ENCODE measurements at places on chromosomes 7 and 10.
A peak's percentile ranks its signal among the peaks of the same experiment; 100 is the strongest.

DNA sequence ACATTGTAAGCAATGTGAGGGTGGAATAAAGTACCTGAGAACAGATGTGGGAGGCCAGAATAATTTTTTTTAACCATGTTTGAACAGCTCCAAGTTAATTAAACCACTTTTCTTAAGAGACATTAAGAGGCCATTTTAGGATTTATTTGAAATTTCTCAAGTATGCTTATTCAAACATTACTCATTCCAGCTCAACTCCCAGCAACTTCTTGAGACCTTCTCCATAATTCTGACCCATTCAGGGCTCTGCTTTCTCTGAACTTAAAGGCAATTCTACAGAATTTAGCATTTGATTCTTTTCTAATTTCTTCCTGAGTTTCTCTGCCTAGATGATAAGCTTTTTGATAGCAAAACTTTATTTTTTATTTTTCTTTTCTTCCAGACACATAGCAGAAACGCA, 314.5 kb downstream of the CAMK1D start:
- DNase-seq, result no peak

DNA sequence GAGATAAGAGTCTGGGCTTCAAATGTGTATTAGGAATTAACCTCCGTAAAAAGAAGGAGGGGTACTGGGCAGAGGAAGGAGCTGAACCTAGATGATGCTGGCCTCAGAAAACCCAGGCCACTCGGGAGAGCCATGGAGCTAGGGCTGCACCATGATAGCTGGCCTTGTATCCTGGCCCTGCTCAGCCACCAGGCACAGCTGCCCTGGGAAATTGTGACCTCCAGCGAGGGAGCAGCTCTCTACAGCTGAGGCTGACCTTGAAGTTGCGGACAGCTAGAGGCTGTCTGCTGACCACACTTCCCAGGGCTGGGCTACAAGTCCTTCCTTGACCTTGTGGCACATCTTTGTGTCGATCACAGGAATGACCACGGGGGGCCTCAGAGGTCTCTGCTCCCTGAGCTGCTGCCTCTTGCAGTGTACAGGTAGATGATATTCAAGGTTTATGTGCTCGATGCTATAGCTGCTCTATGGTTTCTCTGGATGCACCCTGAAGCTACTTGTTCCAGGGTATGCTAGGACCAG, 38.3 kb upstream of the SLC35B4 start:
- no peak for DNase-seq

DNA sequence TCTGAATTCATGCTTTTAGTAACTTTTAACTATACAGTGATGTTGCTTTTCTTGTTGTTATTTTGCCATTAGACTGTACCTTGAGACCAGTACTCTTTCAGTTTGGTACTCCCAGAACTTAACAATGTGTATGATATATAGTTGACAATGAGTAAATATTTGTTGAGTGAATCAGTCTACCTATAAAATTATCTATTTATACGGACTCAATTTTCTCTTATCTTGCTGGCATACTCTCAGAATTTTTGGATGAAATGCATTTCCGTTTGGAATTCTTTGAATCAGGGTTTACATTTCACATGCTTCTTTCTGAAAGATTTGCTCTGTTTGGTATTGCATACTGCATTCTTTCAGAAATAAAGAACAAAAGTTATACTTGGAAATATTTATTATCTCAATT, 47.8 kb upstream of the LRRC17 start:
- DNase-seq, result no peak

- DNase-seq, result no peak
Measured at GRCh38 chr7:35420656-35421055, 166.8 kb upstream of the TBX20 start.

GRCh38 chr7:135959646-135960363, 17.4 kb downstream of the MTPN start:
- no peak for DNase-seq

- DNase-seq, result no peak
Measured at GRCh38 chr10:78570633-78571235, 498.0 kb upstream of the ZMIZ1 start.

DNA sequence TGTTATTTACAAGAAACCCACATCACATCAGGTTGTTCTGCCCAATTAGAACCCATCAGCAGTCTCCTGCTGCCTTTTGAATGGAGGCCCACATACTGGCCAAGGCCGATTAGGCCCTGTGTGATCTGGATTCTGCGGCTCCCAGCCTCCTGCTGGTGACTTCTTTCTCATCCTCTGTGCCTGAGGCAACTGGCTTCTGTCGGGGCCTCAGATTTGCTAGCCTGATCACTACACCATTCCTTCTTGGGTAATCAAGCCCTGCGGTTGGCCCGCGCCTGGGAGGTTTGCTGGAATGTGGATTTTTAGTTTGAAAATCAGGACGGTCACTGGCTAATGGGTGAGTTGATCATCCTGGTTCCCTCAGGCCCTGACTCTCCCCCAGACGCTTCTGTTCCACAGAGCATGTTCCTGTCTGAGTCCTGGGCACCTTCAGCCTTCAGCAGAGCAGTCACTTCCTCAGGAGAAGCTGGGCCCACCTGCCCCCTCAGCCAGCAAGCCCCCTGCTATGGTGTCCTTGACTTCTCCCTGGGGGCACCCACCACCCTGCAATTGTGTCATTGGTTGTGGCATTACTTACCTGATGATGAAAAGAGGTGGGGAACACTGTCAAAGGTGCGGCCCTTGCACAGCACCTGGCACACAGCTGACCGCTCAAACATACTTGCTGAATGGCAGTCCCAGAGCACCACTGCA, 207.6 kb downstream of the PHTF2 start:
- no peak for DNase-seq

- no peak for DNase-seq
Measured at GRCh38 chr10:125023862-125024496, 82.1 kb downstream of the ZRANB1 start.

- no peak for DNase-seq
Measured at GRCh38 chr7:87837597-87837996, 38.6 kb downstream of the SLC25A40 start.

DNA sequence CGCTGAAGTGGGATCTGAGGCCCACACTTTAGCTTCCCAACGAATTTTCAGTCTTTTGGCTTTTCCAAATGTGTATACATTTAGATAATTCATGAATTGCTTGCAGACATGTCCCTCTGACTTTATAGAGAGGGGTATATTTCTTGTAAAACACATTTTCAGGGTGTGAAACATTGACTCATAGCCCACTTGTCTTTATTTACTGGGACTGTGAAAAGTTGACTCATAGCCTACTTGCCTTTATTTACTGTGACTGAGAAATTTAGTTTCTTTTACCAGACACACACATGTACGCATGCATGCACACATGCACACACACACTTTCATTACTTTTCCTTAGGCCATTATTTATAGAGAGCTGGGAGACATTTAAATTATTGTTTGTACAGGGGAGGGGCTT, 79.1 kb downstream of the VTI1A start:
- DNase-seq, result no peak

- no peak for DNase-seq
Measured at GRCh38 chr7:20403331-20403730, 72.6 kb downstream of the ITGB8 start.

DNA sequence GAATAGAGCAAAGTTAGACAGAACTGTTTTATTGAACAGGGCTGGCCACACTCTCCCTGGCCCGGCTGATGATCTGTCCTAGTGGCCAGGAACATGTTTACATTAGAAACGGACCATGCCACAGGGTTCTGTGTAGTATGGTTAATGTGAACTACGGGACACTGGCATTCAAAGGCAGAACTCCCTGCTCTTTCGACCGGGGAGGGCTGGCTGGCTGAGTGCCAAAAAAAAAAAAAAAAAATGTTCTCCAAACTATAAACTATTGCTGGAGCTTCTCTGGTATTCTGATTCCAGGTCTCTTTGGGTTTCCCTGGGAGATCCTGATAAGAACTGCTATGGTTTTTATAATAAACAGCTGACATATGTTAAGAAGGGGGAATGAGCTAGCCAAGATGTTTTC, 1262.6 kb upstream of the SORCS1 start:
- DNase-seq, result no peak

DNA sequence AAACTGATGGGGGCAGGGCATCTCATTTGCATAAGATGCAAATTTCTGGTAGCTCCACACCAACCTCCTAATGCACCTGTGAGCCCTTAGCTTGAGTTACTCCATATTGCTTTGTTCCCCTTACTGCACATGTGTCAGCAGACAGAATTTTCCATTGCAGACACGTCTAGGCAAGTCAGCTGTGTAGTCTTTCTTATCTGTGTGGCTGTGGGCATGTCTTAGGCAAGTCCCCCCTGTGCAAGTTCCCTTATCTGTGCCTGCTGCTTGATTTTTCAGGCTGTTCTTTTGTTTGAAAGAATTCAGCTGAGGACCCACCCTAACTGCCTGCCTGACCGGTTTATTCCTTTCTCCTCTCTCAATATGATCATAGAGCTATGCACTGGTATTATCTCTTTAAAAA, 28.5 kb upstream of the TRIM24 start:
- no peak for DNase-seq

GRCh38 chr10:103504181-103504783, 10.8 kb downstream of the NEURL1 start:
- DNase-seq, result no peak

DNA sequence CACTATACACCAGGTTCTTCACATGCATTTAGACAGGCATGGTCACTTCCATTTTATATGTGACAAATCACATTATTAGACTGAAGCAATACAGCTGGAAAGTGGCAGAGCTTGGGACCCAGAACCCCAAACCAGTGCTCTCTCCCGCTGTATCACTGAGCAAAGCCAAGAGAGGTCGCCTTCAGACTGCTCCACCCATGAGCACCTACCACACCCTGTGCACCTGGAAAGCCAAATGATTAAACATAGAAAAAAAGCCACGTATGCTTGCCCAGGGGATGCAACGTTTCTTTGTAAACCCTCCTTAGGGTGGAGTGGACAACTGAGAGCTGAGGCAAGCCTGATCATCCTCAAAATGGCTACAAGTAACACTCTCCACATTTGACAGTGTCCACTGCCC, 72.5 kb downstream of the CCDC6 start:
- DNase-seq, result no peak

DNA sequence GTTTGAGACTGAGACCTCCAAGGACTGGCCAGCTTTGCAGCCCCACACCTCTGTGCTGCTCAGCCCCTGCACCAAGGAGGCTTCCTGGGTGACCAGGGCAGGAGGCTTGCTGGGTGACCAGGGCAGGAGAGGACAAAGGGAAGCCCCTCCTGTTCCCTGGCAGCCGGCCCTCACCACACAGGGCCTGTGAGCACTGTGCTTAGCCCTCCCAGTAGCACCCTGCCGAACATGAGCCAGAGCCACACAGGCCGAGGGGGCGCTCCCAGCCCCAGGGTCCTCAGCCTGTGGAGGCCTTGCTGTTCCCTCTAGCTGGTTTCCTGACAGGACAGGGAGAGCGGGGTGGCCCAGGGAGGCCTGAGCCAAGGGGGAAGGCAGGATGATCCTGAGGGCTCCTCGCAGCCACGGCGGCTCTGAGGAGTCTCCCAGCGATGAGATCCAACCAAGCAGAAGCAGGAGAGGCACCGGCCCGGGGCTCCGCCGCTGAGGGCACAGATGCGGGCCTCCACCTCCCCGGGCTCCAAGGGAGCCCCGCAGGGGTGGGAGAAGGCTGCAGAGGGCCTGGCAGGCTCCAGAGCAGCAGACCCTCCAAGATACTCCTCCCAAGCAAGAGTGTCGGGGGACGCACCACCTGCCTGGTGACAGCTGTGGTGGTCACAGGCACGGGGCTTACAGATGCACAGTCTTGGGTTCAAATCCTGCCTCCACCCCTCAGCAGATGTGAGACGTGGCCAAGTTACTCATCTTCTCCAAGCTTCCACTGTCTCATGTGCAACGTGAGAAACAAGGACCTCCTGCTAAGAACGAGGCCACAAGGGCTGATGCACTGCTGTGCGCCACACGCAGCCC, 22.5 kb downstream of the WDR86 start:
- DNase-seq, result no peak

DNA sequence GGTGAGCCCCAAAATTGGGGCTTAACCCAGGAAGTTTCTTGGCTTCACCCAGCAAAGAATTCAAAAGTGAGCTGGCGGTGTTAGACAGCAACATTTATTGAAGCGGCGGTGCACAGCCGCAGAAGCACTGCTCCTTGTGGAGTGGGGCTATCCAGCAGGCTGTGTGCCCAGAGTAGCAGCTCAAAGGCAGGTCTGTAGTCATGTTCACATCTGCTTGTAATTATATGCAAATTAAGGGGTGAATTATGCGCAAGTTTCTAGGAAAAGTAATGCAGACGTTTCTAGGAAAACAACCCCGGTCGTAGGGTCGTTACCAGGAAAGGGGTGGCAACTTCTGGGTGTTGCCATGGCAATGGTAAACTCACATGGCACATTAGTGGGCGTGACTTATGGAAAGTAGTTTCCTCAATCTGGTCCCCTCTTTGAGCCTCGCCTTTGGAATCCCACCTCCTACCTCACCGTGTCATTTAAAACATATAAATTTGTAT, 13.7 kb upstream of the KBTBD2 start:
- DNase-seq, result peak; percentile 17

DNA sequence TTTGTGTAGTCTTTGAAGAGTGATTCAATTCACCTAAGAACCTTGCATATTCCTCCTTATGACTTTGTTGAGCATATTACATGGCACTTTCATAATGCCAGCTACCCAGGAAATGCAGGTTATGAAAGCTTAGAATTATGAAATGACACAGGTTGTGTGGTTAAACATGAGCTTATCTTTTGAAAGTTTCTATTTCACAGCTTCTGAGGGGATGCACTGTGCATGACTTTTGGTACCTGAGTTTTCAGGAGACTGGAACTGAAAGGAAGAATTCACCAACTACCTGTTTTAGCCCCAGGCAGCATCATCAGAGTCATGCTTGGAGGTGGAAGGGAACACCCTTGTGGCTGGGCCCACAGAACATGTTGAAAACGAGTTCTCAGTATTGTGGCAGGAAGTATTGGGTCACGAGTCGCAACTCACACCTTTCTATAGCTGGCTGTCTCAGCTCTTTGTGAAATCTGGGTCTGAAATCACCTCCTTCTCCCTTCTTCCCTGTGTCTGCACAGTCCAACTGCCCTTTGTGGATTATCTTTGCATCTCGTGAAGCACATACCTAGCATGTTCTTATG, 228.2 kb downstream of the PTEN start:
- no peak for DNase-seq

- no peak for DNase-seq
Measured at GRCh38 chr7:35467456-35467978, 213.6 kb upstream of the TBX20 start.

DNA sequence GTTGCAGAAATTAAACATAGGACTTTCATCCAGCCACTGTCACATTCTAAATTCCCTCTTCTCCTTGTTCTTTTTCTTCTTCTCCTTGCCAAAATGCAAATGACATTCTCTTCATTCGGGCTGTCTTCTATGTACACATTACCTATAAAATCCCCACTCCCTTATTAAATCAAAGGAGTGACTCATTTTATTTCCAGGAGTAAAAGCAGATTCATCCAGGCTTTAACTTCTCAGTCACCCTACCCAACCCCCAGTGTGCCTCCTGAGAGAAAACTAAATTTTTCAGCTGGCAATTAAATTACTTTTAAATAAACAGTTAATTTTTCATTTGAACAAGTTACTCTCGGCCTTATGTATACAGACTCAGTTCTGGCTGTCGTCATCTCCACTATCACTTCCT, 223.9 kb upstream of the SHH start:
- no peak for DNase-seq

DNA sequence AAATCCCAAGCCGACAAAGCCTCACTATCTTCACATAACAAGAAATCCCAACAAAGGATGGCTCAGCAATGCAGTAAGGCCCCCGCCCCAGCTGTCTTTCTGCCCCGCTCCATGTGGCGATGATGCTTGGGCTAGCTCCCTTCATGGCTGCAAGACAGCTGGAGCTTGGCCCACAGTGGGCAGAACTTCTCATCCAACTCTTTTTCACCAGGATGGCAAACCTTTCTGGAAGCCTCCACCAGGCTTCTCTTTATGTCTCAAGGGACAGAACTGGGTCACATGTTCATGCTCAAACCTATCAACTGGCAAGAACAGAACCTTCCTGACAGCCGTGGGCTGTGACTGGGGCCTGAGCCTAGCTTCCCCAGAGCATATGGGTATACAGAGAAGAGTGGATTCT, 260.5 kb upstream of the MKLN1 start:
- DNase-seq, result no peak
